Activated naive CD8-positive, alpha-beta T cell treated with anti-CD3 and anti-CD28 coated beads for 36 hours (primary cell): ENCODE measurements at places on chromosomes 12 and 14.

DNA sequence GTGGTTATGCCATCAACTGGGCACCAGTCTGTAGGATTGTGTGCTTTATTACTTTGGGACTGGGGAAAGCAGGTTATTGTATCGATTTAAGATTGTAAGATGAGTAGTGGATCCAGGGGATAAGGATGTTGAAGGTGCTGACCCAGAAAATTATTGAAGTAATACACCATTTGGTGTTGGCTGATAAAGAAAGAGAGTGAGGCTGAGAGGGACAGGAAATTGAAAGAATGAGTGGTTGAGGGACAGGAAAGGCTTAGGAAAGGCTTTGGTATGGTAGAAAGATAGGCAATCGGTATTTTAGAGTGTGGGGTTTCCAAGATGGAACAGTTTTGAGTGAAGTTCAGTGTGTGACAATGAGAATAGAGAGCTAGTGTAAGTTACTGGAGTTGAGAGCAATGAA lies 12.3 kb downstream of the PPHLN1 start:
- DNase-seq = no peak

DNA sequence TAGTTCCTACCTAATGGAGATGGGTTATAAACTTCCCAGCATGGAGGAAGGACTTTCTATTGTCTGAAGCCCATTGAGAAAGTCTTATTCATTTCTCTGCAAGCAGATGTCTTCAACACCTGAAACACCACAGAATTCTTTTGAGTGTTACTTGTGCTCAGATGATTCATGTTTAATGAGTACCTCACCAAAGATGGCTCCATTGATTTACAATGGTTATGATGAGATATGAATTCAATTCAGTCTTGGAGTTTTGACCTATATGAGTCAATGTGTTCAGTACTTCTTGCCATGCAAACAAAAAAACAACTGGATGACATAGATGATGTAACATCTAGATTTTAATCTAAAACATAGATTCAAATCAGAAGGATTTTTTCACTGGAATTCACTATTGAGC lies 15.4 kb upstream of the PAWR start:
- DNase-seq = no peak

GRCh38 chr12:41917181-41917580 lies 227.5 kb downstream of the GXYLT1 start:
- no peak for DNase-seq

DNA sequence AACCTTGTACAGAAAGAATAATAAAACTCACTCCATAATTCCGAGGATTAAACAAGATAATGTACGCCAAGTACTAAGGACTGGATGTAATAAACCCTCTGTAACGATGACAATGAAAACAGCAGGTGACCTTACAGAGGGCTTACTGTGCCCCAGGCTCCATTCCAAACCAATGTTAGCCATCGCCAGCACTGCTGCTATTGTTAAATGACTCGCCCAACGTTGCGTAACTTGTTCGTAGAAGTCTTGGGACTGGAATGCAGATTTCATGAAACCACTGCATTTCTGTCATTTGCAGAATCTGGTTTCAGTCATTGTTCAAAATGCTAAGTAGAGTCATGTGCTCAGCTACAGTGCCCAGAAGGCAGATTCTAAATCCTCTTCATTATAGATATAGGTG lies 728 bp upstream of the STON2 start:
- DNase-seq = no peak

GRCh38 chr12:77697126-77697525 lies 133.6 kb upstream of the NAV3 start:
- DNase-seq = no peak

DNA sequence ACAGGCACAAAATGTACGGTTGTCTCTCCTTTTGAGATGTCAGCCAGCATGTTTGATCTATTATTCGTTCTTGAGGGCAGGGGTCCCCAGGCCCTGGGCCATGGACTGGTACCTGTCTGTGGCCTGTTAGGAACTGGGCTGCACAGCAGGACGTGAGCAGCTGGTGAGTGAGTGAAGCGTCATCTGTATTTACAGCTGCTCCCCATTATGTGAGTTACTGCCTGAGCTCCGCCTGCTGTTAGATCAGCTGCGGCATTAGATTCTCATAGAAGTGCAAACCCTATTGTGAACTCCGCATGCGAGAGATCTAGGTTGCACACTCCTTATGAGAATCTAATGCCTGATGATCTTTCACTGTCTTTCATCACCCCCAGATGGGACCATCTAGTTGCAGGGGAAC lies 41.4 kb upstream of the SCN8A start:
- DNase-seq = no peak

DNA sequence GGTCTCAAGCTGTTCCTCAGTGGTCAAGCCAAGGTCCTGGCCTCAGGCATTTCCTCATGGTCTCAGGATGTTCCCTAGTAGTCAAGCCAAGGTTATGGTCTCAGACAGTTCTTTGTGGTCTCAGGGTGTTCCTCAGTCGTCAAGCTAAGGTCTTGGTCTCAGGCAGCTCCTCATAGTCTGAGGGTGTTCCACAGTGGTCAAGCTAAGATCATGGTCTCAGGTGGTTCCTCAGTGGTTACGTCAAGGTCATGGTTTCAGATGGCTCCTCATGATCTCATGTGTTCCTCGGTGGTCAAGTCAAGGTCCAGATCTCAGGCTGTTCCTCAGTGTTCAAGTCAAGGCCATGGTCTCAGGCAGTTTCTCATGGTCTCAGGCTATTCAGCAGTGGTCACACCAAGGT lies 540.1 kb downstream of the VRK1 start:
- DNase-seq = no peak

- no peak for DNase-seq
Observed at GRCh38 chr12:97848051-97848450, 385.4 kb downstream of the RMST start.

- DNase-seq = no peak
Observed at GRCh38 chr12:1918884-1919236, 408 bp upstream of the CACNA2D4 start.

DNA sequence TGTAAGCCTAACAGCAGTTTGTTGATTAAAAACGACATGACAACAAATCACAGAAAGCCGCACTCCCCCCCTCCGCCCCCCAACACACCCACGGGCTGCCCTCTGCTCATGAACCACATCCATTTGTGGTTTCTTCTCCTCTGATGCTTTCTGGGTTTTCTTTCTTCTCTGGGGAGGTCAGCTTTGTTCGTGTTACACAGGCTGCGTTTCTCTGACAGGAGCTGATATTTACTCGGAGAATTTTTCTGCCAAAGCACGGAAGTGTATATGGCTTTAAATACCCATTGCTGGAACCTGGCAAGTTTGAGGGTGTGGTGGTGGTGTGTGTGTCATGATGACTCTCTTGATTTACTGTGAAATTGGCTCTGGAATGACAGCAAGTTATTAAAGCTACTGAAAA lies 883.7 kb upstream of the TMEM132C start:
- DNase-seq = no peak

DNA sequence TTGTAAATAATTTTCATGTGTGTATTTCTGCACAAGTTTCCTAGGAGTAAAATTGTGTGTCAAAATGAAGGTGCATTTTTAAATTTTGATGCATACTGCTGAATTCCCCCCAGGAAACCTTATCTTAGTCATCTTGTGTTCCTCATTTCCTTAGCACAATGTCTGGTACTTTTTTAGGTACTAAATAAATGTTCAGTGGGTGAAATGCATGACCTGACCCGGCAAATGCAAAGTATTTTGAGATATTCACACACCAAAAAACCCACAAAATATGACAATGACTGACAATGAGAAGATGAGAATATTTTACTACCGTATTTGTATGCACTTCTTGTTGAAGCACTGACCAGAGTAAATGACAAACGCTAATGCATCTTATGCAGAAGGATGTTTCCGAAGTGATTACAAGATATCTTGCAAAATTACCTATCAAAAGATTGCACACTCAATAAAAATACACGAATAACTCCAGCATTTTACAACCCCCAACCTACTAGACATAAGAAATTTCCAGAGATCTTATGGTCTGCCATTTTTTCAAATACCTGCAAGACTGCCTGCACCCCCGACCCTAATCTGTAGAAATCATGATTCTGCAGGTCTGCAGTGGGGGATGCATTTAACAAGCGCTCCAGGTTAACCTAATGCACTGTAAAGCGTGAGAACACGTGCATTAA lies 895 bp upstream of the PRKAB1 start:
- DNase-seq = no peak

DNA sequence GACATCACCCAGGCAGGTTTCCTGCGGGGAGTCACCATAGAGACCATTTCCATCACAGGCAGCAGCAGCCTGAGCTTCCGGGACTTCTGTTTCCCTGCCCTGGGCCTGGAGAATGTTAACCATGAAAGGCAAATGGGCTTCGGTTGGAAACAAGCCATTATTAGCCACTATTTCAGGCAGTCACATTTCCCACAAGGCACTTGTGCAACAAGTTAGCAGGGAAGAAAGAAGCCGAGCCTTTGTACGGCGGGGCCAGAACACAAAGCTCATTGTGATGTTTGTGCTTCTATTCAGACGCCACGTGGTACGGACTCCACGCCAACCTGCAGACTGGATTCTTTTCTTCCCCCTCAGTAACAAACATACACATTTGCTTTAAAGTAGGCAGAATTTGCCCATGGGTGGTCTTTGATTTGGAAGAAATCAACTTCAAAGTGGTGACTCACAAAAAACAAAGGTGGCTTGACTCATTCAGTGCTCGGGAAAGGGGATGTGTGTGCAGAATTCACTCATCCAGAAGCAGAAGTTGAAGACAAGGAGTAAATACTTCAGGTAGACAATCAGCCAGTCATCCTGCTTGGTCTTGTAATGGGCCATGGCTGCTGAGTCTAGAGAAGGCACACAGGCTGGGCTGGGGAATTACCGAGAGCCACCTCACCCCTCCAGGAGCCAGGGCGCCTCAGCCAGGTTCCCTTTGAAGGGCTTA lies 154.2 kb upstream of the PRMT8 start:
- no peak for DNase-seq

GRCh38 chr14:60245380-60246177 lies 3.4 kb upstream of the PPM1A start:
- peak; percentile 12 for DNase-seq

DNA sequence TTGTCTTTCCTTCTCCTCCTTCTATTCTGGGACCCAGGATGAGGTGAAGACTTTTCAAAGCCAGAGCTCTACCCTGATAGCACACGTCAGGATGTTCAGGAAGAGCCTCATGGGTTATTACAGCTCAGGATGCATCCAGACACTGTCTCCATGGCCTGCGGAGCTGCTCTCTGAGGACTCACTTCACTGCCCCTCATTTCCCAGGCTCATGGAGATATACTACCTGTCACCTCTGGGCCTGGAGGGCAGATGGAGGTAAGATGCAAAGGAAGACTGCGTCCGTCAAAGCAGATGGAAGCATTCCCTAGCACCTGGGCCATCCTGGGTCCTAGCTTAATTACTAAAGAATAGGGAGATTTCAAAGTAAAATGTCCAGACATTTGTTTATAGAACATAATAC lies 32.6 kb downstream of the STON2 start:
- no peak for DNase-seq

- DNase-seq = peak; percentile 13
Observed at GRCh38 chr14:97777622-97778355, 980.6 kb downstream of the VRK1 start.

GRCh38 chr14:105060751-105061427 lies 4.3 kb downstream of the GPR132 start:
- peak; percentile 62 for DNase-seq

DNA sequence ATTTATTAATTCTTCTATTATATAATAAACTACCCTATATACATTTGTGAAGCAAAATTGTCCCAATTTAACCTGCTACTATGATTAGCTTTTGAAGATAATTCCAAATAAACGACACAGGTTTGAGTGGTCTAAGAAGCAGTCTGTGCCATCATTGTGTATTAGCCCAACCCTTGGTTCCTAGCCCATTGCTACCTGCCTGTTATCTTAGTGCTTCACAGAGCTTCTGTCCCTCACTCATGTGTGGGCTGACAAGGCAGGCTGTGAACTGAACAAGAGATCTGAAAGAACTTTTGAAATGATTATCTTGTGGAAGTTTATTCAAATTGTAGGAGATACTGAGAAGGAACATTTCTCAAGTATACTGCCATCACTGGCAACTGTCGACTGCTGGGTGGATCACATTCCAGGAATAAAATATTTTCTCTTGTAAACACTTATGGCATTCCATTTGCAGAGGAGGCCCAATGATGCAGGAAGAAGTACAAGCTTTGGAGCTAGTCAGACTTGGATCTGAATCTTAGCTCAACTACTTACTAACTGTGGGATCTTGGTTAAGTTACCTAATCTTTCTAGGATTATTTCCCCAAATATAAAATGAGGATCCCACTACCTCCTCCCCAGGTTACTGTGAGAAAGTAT lies 7.8 kb upstream of the MTERF2 start:
- no peak for DNase-seq

GRCh38 chr12:2967651-2968050 lies 8.5 kb downstream of the TEAD4 start:
- DNase-seq = no peak

DNA sequence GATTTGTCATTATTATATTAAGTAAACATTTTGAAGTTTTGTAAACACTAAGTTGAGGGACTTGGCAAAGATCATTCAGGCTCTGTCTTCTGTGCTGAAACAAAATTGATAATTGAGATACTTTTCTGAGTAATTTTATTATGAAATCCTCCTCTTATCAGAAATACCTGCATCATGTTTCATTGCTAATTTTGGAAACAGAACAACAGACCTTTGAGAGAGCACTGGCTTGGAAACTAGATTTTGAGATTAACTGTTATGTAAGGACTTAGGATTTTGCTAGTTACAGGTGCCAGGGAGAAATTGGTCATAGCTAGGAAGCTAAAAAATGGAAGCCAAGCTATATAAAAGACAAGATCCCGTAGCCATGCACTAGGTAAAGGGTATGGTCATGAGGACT lies 201.7 kb upstream of the DCN start:
- no peak for DNase-seq

- no peak for DNase-seq
Observed at GRCh38 chr12:106978035-106978800, 8.7 kb downstream of the MTERF2 start.

GRCh38 chr14:31955936-31956579 lies 121.0 kb upstream of the ARHGAP5 start:
- no peak for DNase-seq

DNA sequence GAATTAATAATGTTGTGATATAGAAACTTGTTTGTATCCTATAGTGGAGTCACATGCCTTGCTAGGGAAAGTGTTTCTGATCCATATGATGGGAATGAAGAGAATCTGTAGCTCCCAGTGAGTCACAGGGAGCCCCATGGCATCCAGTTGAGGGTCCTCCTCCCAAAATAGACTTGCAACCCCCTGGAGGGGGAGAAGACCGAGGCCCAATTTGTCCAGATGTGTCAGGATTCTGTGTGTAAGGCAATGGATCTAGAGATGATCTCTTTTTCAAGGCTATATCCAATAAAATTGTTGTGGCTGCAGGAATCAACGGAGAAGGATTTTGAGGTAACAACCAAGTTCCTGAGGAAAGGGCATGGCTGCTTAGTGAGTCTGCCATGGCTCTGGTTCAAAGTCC lies 121.8 kb downstream of the BCL11B start:
- no peak for DNase-seq

DNA sequence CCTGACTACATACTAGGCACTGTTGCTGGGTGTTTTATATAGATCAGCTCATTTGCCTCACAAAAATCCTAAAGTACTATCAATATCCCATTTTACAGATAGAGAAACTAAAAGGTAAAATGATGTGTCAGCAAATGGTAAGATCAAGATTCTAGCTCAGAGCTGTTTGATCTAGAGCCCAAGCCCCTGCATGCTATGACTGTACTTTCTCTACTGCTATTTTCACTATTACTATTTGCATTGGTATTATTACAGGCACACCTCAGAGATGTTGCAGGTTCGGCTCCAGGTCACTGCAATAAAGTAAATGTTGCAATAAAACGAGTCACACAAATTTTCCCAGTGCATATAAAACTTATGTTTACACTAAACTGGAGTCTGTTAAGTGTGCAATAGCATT lies 10.9 kb downstream of the ISCU start:
- peak; percentile 31 for DNase-seq
